Gastroesophageal sphincter (tissue), 4 donors: ENCODE measurements at places on chromosomes 12 and 14. TPM values are rescaled to one million over a fixed set of nuclear protein-coding genes. Genes with fewer than 3 reads are reported as not detected.
A peak's percentile ranks its signal among the peaks of the same experiment; 100 is the strongest.

GRCh38 chr14:30518867-30519560, 39.9 kb upstream of the G2E3 start:
- H3K4me1 ChIP-seq, result no peaks in the 10 kb centered on the region
- H3K4me3 ChIP-seq, result no peak overlapping the region
- H3K27me3 ChIP-seq, result no peaks in the 10 kb centered on the region
- ATAC-seq, result no peak
- H3K36me3 ChIP-seq, result no peaks in the 10 kb centered on the region

- no peak overlapping the region for H3K4me3 ChIP-seq
- ATAC-seq, result peak; percentile 92
- H3K4me1 ChIP-seq, result no peaks in the 10 kb centered on the region
- H3K36me3 ChIP-seq, result no peaks in the 10 kb centered on the region
- peaks cover 41% of the 10 kb centered on the region for H3K27me3 ChIP-seq
Measured at GRCh38 chr12:109888179-109889020, 8.1 kb upstream of the GLTP start.

DNA sequence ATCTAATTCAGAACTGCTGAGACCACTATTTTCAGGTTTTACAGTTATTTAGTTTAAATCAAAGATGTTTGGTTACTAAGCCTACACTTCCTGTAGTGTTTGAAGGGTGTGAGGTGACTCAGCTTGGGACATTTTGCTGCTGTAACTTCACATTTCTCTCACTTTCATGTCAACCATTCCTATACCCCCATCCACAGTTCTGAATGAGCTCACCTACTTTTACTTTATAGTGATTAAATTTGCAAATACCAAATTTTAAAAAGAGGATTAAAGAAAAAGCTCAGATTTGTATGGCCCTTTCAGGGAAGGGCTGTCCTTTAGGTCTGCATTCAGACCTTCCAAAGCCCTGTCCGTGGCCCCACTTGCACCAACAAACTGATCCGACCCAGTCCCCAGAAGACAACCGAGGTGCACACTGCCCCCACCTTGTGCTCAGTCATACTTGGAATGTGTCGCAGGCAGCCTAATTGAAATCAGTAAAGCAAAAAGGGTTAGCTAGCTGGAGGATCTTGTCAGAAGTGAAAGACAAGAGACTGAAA, 174.4 kb downstream of the MON2 start:
- no peak overlapping the region for H3K4me3 ChIP-seq
- H3K27me3 ChIP-seq, result no peaks in the 10 kb centered on the region
- no peaks in the 10 kb centered on the region for H3K4me1 ChIP-seq
- no peak for ATAC-seq
- no peak overlapping the region for H3K27ac ChIP-seq

GRCh38 chr14:23286902-23287479, 1.1 kb upstream of the HOMEZ start:
- no peaks in the 10 kb centered on the region for H3K36me3 ChIP-seq
- peaks cover 37% of the 10 kb centered on the region for H3K4me1 ChIP-seq
- H3K27ac ChIP-seq, result peak overlapping the region; percentile 98
- H3K27me3 ChIP-seq, result no peaks in the 10 kb centered on the region
- ATAC-seq, result no peak

DNA sequence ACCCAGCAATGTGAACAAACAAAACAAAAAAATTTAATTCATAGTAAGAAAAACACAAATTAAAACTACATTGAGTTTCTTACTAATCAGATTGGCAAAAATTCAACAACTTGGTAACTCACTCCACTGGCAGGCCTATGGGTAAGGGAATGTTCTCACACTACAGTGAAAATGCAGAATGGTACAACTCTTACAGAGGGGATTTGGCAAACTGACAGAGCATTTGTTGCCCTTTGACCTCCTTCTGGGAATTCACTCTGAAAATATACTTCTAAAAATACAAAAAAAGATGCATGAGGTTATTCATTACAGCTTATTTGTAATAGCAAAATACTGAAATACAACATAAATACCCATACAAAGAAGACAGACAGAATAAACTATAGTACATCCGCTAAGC, 32.8 kb downstream of the ABCD2 start:
- H3K27me3 ChIP-seq, result no peaks in the 10 kb centered on the region
- no peak overlapping the region for H3K27ac ChIP-seq
- H3K4me1 ChIP-seq, result no peaks in the 10 kb centered on the region
- ATAC-seq, result no peak
- H3K36me3 ChIP-seq, result peaks cover 16% of the 10 kb centered on the region

DNA sequence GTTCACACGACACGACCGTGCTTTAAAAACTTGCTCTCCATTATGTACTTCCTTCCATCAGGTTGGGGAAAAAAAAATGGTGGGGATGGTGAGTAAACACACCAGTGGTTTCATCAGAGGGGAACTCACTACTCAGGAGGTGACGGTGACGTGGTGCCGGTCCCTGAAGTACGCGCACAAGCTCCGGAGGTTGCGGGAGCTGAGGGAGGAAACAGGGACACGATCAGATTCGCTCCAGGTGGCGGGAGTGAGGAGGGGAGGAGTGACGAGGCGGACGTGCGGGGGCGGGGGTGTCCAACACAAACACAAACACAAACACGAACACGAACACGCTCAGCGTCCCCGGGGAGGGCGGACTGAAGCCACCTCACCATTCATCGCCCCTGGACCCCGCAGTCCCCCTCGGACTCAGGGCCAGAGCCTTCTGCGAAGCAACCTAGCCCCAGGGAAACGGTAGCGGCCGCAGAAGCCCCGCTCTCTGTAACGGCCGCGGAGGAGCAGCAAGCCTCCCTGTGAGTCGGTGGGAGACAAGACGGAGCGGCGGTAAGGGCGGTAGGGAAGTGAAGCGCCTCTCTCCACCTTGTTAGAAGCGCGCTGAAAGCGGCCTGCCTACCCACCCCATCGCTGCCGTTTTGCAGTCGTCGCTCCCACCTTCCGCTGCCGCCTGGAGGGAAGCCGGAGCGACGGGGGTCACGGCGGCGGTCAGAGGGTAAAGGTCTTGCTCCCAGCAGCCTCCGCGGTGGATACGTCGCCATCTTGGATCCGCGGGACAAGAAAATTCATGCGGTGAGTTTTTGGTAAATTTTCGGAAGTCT, at the start of gene CNOT2:
Gene CNOT2 (plus strand): TSS at position 739 of the 815 bp plus-strand sequence. CDS start 34,794 bp downstream, outside the sequence.
- ATAC-seq, result peak; percentile 95
- H3K27ac ChIP-seq, result peak within 1 kb of the TSS; percentile 96
- peaks cover 32% of the 10 kb centered on the region for H3K4me1 ChIP-seq
- no peaks in the 10 kb centered on the region for H3K27me3 ChIP-seq
- H3K4me3 ChIP-seq, result peak within 1 kb of the TSS; percentile 91
- no peaks in the 10 kb centered on the region for H3K36me3 ChIP-seq

DNA sequence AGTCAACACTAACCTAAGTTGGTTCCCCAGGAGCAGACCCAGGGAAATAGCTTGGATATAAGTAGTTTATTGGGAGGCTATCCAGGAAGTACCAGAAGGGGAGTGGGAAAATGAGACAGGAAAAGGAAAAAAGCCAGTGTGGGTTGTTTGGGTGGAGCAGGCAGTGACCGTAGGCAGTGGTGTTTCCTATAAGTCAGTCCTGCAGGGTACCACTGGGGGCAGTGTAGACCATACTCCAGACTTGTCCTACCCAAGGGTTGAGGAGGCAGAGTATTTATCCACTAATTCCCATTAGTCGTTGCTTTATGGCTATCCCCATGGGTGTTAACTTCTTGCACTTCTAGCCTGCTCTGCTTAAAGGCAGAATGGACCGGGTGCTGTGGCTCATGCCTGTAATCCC, 6.4 kb upstream of the CCDC60 start:
- no peaks in the 10 kb centered on the region for H3K27me3 ChIP-seq
- H3K27ac ChIP-seq, result peak overlapping the region; percentile 84
- ATAC-seq, result no peak

GRCh38 chr14:70773182-70773862, 36.0 kb downstream of the MAP3K9 start:
- no peaks in the 10 kb centered on the region for H3K27me3 ChIP-seq
- no peaks in the 10 kb centered on the region for H3K4me1 ChIP-seq
- no peak overlapping the region for H3K4me3 ChIP-seq
- no peak for ATAC-seq
- H3K36me3 ChIP-seq, result no peaks in the 10 kb centered on the region
- H3K27ac ChIP-seq, result no peak overlapping the region

Gene TAS2R13
- total RNA-seq, result 5.1 TPM

- H3K4me1 ChIP-seq, result no peaks in the 10 kb centered on the region
- H3K36me3 ChIP-seq, result no peaks in the 10 kb centered on the region
Measured at GRCh38 chr14:58780185-58780584, 142.4 kb downstream of the DACT1 start.

DNA sequence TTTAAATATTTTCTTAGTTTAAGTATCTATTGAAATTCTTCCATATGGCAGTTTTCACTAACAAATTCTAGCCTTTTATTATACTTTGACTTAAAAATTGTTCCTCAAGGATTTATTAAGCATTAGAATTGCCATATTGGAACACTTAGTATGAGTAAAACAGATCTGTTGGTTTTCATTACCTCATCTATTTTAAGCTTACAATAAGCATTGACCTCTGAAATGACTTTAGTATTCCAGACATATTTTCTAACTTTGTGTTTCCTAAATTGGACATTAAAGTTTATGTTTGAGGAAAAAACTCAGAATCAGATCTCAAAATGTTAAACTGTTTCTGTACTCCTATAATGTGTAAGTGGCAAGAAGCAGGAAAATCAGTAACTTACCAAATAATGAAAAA, 48.4 kb downstream of the CSRP2 start:
- H3K36me3 ChIP-seq, result peaks cover 59% of the 10 kb centered on the region
- H3K27me3 ChIP-seq, result no peaks in the 10 kb centered on the region
- no peak overlapping the region for H3K27ac ChIP-seq
- H3K4me3 ChIP-seq, result no peak overlapping the region

Gene SOX5
- 6.4 TPM for total RNA-seq
